Inflammatory macrophage treated with lipopolysaccharide for 1 hour (primary cell): ENCODE measurements at places on chromosomes 12 and 14.

GRCh38 chr12:13496111-13496510 is 299.6 kb downstream of the EMP1 start:
- no peak for DNase-seq

GRCh38 chr12:132151145-132151765 is 7.0 kb downstream of the NOC4L start:
- DNase-seq, result no peak

- DNase-seq, result no peak
Measured at GRCh38 chr14:31229009-31229408, 21.4 kb upstream of the HECTD1 start.

GRCh38 chr14:90445011-90445410 is 48.2 kb downstream of the CALM1 start:
- DNase-seq, result no peak

DNA sequence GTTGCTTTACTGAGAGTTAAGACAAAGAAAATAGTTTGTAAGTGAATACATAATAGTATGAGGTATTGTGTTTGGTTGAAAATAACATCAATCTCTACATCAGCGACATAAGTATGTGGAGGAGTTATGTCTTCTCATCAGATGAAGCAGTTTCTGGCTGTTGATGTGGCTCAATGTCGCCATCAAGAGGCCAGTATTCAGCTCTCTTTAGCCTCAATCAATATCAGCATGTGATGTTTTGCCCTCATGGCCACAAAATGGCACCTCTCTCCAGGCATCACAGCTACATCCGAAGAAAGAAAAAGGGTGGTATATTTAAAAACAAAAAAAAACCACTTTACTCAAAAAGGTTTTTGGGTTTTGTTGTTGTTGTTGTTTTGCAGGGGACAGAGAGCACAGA is 302.3 kb upstream of the TMEM132C start:
- no peak for DNase-seq

DNA sequence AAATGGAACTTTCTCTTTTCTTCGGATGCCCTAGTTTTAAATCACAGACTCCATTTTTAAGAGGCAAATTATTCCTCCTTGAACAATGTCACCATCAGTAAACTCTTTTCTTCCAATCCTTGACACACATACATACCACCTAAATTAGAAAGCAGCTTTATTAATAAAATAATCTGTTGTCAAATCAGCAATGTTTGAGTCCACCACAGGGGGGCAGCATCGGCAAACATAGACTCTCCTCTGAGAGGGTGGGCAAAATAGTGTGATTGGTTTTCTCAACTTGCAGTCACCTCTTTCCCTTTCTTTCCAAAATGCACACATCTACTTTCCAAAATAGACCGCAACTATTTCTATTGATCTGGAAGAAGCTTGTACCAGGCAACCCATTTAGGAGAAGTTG is 438.4 kb upstream of the OR4E1 start:
- peak; percentile 58 for DNase-seq

- DNase-seq, result peak; percentile 65
Measured at GRCh38 chr12:116199160-116199706, 78.3 kb downstream of the MED13L start.

DNA sequence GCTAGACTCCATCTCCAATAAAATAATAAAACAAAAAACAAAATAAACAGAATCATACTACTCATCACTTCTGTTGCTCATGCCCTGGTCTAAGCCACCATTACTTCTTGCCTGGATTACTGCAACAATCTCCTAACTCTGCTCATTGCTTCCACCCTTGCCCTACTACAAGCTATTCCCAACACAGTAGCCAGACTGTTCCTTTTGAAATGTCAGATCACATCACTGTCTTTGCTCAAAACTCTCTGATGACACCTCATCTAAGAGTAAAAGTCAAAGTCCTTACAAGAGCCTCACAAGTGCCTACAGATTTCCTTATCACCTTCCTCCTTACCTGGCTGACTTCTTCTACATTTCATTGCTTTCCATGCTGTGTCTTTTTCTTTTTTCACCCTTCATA is 10.0 kb downstream of the FBXO33 start:
- no peak for DNase-seq

GRCh38 chr12:91140026-91140931 is 29.0 kb upstream of the LUM start:
- DNase-seq, result no peak

GRCh38 chr12:3743803-3744202 is 9.1 kb downstream of the CRACR2A start:
- DNase-seq, result no peak

GRCh38 chr12:109188108-109188712 is 71.8 kb downstream of the ACACB start:
- no peak for DNase-seq

GRCh38 chr14:53912021-53912420 is 44.6 kb downstream of the BMP4 start:
- no peak for DNase-seq

DNA sequence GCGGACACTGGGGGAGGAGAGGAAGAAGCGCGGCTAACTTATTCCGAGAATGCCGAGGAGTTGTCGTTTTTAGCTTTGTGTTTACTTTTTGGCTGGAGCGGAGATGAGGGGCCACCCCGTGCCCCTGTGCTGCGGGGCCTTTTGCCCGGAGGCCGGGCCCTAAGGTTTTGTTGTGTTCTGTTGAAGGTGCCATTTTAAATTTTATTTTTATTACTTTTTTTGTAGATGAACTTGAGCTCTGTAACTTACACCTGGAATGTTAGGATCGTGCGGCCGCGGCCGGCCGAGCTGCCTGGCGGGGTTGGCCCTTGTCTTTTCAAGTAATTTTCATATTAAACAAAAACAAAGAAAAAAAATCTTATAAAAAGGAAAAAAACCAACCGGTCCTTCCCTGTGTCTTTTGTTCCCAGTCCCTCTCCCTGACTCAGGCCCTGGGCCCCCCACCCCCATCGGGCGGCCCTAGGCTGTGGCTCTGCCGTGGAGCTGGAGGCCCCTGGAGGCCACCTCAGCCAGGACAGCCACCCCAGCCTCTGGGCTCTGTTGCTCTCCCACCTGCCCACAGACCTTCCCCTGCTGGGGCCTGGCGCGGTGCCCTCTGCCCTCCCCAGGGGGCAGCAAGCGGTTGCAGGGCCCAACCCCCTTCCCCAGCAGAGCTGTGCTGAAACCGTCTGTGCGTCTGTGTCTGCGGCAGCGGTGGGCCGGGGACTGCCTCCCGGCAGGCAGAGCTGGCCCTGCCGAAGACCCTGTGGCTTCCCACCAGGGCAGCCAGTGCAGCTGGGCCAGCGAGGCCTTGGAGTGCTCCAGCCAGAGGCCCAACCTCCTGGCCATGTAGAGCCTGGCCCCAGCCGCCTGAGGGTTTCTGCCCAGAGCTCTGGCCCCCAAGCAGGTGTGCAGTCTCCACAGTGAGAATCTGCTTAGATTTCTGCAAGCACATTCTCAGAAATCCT is 4.0 kb upstream of the CRIP2 start:
- DNase-seq, result no peak

DNA sequence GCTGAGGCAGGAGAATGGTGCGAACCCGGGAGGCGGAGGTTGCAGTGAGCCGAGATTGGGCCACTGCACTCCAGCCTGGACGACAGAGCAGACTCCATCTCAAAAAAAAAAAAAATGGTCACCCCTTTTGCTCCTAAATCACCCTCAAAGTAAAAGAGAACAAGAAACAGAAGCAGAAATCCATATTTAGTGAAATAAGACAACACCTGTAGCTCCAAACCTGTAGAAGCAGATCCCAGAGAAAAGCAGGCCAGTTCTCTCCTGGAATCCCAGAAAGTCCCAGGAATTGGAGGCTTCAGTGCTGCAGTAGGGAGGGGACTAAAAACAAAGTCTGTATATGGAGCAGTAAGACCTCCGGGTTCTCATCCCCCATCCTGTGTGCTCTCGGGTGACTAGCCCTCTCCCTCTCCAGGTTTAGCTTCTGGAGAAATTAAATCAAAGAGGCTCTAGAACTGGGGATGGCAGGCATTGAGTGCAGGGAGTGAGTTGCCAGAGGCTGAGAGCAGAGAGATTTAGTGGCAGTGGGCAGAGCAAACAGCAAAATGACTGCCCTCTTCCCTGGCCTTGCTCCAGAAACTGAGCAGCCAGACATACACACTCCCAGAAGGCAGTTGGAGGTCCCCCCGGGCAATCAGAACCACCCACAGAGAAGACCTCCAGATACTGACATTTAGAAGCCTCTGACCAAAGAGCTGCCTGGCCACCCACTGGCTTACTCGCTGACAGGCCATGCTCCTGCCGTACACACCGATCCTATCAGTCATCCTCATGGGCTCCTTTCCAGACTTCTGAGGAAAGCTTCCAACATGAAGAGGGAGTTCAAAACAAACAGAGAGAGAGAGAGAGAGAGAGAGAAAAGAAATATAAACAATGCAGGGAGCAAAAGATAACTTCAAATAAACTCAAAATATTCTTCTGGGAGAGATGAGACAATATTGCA is 6.3 kb upstream of the MLXIP start:
- no peak for DNase-seq

DNA sequence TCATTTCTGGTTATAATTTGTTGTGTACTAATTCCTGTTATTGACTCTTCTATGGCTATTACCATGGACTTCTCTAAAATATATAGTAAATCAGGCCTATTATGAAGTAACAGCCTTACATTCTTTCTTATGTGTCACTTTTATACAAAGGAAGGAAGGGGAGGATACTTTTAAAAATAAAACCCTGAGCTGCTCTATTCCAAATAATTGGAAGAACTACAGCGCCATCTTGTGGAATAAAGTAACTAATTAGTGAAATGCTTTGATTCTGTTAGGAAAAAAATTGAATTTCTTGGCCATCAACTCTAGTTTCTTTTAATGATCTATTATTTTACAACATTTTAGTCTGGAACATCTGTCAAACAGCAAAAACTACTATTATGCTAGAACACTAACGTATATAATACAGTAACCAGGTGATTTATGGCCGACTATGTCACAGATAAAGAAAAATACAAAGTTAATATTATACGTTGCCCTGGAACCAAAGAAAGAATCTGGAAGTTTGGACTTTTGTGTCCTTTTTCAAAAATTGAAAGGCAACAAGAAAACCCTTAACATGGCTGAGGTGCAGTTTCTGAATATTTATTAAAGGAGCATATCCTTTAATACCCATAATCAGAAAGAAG is 55.0 kb upstream of the NELL2 start:
- DNase-seq, result peak; percentile 47

DNA sequence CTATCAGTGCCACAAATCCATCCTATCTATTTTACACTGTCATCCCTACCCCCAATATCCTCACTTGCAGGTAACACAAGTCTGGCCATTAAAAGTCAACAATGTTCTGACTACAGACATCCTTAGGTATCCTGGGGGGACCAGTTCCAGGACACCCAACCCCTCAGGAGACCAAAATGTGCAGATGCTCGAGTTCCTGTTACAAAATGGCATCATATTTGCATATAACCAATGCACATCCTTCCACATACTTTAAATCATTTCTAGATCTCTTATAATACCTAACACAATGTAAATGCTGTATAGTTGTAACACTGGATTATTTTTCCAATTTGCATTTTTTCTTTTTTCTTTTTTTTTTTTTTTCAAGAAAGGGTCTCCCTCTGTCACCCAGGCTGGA is 6.9 kb downstream of the SYCP3 start:
- DNase-seq, result no peak

- DNase-seq, result no peak
Measured at GRCh38 chr12:54182086-54182485, 6.7 kb downstream of the SMUG1 start.

DNA sequence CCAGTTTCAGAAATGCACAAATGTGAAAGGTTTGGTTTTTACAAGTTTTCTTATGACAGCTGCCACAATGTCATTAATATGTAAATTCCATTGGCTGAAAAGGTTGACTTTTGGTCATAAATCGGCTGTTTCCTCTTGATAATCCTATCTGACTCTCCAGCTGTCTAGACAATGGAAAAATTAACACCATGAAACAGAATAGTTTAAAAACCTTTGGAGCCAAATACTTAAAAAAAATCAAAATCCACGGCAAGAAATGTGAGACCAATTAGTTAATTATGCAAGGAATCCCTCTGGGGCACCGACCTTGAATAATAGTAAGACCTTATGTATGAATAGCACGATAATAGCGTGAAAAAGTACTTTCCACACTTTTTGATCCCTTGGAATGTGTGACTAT is 138.0 kb downstream of the ZNF664 start:
- no peak for DNase-seq

- peak; percentile 4 for DNase-seq
Measured at GRCh38 chr12:117486840-117487659, 125.6 kb upstream of the NOS1 start.

GRCh38 chr12:123763093-123763492 is 992 bp downstream of the DNAH10 start:
- no peak for DNase-seq

DNA sequence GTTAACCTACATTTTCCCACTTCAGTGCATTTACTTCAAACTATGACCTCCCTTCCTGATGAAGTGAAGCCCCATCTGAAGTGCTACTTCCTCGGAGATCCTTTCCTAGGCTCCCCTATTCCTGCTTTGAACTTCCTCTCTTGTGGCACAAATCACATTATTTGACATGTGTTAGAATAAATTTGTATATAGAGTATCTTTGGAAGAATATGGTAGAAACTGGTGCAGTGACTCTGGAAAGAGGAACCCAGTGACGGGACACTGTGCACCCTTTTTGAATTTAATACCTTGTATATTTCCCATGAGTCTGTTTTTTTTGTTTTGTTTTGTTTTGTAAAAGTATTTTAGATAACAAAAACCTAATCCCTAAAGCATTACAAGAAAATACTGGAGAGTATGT is 66.4 kb upstream of the SRSF5 start:
- peak; percentile 27 for DNase-seq

- DNase-seq, result no peak
Measured at GRCh38 chr12:58247633-58248032, 306.3 kb downstream of the ATP23 start.

DNA sequence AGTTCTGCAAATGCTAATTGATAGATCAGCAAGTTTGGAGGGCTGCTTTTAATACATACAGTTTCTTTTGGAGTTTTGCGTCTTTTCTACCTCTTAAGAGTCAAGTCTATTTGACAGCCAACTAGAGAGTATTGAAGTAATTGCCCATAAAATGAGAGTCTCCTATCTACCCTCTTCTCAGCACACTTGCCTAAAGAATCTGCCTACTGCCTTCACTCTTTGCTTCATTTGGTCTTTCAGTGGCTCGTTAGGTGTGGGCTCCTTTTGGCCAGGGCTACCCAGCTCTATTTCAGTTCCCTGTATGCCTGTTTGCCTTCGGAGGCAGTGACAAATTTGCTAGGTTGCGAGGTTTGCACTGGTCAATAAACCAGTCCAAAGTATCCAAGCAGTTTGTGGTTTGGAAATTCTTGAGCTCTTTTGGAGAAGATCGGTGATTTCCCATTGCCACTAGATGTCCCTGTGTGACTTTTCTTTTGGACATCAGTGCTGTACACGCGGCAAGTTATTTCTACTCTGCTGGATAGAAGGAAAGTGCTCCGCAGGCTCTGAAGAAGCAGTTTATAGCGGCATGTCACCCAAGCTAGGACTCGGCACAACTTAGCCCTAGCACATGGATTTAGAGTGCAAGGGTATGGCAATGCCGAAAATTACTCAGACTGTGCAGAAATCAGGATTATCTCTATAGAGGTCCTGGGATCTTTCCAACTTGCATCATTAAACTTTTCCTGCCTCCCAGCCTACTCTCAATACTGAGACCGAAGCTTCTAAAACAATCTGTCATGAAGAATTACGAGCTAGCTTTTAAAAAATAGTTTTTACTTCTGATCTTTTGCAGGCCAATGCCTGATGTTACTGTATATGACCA is 38.6 kb downstream of the MGST1 start:
- peak; percentile 58 for DNase-seq

- no peak for DNase-seq
Measured at GRCh38 chr14:65169351-65169750, 67.0 kb upstream of the MAX start.

- peak; percentile 47 for DNase-seq
Measured at GRCh38 chr14:33435911-33436689, 497.4 kb downstream of the NPAS3 start.

- no peak for DNase-seq
Measured at GRCh38 chr12:49109641-49110463, 795 bp downstream of the LMBR1L start.
